ENCODE measurements at places on chromosomes 4 and X.

DNA sequence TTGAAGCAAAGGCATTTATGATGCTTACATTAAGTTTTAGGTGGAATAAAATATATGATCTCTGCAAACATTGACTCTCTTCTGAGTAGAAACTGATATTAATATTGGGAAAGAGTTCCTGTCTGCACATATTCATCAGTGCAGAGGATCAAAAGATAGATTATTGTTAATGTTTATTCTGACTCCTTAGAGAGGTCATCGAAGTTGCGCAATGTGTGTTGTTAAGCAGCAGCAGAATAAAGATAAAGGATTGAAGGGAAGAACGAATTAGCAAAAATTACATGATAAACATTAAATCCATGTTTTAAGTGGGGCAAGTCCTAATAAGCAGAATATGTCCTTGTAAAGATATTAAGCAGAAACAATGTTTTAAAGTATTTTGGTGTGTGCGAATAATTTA is 72.6 kb upstream of the MBNL3 start:
- no peak for DNase-seq

GRCh38 chr4:69832326-69833030 is 27.5 kb downstream of the SULT1E1 start:
- DNase-seq = no peak

DNA sequence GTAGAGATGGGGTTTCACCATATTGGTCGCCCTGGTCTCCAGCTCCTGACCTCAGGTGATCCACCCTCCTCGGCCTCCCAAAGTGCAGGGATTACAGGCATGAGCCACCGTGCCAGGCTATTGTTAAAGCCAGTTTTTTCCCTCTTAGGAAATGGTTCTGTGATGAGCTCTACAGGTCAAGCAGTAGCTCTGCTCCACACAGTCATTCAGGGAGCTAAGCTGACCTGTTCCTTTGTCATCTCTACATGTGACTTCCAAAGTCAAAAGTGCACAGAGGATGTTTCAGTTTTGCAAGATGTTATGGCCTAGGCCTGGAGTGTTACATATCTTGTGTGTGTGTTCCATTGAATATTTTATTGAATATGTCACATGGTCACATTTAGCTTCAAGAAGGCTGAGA is 11.4 kb downstream of the MCUB start:
- no peak for DNase-seq

DNA sequence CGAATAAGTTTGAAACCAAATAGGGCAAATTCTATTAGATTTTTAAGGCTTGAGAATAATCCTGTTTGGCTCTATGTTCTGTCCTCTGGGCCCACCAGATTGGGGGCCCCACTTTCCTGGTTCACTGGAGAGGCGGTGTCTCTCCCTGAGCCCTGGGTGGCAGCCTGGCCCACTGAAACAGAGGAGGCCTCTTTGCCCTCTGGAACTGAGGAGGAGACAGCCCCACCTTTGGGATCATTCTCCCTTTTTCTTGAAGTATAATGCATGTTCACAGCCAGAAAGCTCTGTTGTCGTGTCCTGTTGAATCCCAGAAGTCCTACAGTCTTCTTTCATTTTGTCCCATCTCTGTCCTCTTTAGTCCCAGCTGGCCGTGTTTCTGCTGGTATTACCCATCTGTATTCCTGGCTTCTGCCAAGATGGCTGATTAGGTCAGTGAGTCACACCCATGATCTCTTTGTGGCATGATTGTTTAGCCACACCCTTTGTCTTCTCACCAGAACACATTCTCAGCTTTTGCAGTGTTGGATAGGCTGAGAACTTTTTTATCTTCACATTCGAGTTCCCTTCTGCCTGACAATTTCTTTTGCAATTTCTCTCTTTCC is 8.1 kb upstream of the TBC1D25 start:
- DNase-seq = no peak

DNA sequence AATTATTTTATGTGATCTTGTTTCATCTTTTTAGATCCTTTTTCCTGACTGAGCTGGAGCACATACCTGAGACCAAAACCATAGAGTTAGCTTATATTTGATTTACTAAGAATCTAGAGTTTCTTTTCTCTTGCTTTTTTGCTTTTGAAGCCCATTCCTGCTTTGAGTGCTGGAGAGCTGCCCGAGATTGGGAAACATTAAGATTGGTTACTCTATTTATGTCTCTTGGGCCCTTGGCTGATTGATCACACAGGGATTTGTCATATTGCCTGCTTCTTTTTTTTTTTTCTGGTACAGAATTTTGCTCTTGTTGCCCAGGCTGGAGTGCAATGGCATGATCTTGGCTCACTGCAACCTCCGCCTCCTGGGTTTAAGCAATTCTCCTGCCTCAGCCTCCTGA is 73.9 kb downstream of the REPS2 start:
- no peak for DNase-seq

- DNase-seq = no peak
These were observed 22.8 kb upstream of the TBL1X start for GRCh38 chrX:9442056-9442455.

DNA sequence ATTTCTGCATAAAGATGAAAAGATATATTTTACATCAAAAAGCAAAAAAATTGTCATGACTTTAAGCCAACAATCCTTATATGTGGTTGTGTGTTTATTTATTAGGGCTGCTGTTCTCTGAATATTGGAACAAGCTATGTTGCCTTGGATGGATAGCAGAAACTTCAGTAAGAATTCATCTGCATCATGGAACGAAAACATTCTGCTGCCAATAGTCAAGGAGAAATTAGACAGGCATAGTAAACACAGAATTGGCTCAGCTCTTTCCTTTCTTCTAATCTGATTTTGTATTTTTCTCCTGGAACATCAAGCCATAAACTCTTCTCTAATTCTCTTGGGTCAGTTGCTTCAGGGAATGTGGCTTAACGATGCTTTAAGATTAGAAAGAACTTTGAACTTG is 1257.0 kb downstream of the NLGN4X start:
- no peak for DNase-seq

DNA sequence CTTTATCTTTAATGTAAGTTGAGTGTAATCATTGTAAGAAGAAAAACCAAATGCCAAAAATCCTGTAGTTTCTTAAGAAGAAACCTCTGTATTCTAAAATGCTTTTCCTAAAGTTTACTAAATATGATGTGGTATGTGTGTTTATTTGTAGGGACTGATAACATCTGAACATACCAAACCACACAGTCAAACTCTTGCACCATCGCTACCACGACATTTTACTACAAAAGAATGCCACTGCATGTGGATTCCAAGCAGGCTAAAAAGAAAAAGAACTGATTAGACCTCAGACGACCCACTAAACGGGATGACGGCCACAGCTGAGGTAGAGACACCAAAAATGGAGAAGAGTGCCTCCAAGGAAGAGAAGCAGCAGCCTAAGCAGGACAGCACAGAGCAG is 46.1 kb downstream of the LAS1L start:
- DNase-seq = no peak

- DNase-seq = no peak
These were observed 3.3 kb downstream of the COL4A5 start for GRCh38 chrX:108442901-108443464.

- no peak for DNase-seq
These were observed 21.1 kb downstream of the ART3 start for GRCh38 chr4:76095568-76095967.

GRCh38 chrX:28189011-28189410 is 207.8 kb upstream of the DCAF8L1 start:
- DNase-seq = no peak

DNA sequence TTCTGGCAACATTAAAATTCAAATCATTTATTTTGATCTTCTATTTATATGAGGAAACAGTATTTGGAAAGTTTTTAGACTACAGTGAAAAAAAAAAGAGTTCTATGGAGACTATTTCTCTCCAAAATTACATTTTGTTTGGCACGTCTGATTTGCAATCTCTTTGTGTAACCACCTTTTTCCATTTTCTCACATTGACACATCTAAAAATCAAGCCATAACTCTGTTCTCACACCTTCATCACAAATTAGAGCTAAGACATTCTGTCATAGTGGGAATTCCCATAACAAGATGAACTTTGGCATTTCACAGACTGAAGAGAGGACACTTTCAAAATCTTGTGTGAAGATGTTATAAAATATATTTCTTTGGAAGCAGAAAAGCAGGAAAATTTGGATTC is 468.9 kb downstream of the GRIA2 start:
- no peak for DNase-seq

- DNase-seq = no peak
These were observed 15.6 kb upstream of the FAM47E start for GRCh38 chr4:76235915-76236314.

- no peak for DNase-seq
These were observed 64.7 kb downstream of the WFS1 start for GRCh38 chr4:6334203-6334887.

- no peak for DNase-seq
These were observed 58.4 kb upstream of the COX18 start for GRCh38 chr4:73127839-73128453.

- no peak for DNase-seq
These were observed 42.3 kb upstream of the ANK2 start for GRCh38 chr4:113007151-113007550.

DNA sequence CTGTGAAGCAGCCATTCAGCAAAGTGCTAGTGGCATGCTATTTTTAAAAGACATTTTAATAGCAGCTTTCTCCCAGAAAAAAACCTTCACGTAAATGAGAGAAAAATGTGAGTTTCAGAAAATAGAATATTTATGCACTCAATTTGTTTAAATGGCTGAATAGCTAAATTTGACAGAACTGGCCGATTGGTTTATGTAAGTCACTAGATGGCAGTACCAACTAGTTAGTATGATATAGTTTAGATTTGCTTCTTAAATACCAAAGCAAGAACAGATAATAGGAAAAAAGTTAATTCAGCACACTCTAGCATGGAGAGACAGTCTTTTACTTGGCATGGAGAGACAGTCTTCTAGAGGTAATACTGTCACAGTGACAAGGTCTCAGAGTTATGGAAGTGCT is 250.1 kb downstream of the SNCA start:
- no peak for DNase-seq

- no peak for DNase-seq
These were observed 53.4 kb downstream of the PSAPL1 start for GRCh38 chr4:7381221-7381889.

DNA sequence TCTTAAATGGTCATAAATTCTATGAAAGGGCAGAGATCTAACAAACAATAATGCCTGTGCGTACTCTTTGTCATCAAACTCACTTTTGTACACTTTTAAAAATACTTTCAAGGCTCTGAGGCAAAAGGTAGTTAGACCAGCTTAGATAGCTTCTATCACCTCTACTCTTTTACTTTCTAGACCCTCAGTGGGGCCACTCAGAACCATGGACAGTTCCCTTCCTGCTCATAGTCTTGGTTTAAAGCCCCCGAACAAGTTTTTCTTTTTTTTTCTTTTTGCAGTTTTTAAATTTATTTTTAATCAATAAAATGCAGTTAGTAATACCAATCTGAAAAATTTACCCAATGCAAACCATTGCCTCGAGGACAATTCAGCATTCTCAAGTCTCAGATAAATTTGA is 460.5 kb upstream of the CNKSR2 start:
- DNase-seq = no peak

- DNase-seq = no peak
These were observed 57.7 kb downstream of the THOC2 start for GRCh38 chrX:123675154-123675553.

DNA sequence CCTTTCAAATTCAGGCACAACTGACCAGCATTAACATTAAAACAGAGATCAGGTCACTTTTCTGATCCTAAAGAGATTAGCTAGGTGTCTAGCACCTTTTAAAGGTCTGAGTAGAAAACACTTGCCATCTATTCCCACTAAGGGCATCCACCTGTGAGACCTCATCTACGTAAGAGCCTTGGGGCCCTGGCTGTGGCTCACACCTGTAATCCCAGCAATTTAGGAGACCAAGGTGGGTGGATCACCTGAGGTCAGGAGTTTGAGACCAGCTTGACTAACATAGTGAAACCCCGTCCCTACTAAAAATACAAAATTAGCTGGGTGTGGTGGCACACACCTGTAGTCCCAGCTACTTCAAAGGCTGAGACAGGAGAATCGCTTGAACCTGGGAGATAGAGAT is 11.8 kb downstream of the TBC1D9 start:
- no peak for DNase-seq

- peak; percentile 29 for DNase-seq
These were observed 143.5 kb downstream of the GPR143 start for GRCh38 chrX:9622128-9622527.

DNA sequence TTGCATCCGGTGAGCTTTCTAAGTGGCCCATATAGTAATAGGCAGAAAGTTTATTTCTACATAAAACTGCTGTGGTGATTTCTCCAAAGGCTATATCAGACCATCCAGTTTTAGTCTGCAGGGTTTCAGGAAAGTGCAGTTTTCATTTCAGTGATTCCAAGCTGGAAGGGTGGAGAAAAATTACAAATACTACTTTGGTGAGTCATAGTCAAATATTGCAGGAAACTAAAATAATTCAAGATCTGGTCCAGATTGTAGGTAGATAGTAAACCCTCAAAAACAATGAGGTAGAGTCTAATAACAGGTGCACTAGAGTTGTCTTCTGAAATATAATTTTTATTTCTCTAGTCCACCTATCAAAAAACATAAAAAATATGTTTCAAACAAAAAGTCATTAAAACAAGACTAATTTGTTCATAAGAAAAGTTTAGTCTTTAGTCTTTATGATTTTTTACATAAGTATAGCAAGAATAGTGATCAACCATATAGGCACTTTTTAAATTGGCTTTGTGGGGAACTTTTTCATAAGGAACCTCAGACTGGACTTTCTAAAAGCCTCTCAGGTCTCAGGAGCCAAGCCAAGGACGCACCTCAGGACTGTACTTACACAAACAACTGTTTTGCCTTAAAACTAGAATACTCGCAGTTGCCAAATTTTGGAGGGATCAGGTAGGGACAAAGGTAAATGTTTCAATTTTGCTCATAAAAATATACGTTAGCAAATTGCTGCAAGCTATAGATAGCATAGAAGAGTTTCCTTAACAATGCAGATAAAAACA is 101.8 kb upstream of the TLR3 start:
- no peak for DNase-seq

DNA sequence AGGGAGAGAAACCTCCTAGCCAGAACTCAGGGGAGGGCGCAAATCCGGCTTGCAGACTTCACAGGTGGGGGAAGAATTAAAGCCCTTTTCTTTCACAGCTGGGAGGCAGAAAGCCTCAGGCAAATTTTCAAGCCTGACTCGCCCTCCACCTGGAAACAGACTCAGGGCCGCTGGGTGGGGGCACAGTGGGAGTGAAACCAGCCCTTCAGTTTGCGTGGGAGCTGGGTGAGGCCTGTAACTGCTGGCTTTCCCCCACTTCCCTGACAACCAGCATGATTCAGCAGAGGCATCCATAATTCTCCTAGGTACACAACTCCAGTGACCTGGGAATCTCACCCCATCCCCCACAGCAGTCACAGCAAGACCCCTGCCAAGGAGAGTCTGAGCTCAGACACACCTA is 206.9 kb upstream of the INTU start:
- no peak for DNase-seq

- no peak for DNase-seq
These were observed 5.3 kb upstream of the COMMD8 start for GRCh38 chr4:47468706-47469365.

GRCh38 chr4:17817027-17817426 is 6.2 kb downstream of the NCAPG start:
- no peak for DNase-seq

- no peak for DNase-seq
These were observed 12.5 kb upstream of the UVSSA start for GRCh38 chr4:1334579-1334895.

GRCh38 chr4:65538571-65538970 is 131.7 kb downstream of the EPHA5 start:
- DNase-seq = no peak

All from activated naive CD4-positive, alpha-beta T cell treated with Interleukin-2 at 50 U/mL for 16 hours (primary cell).